ENCODE measurements at places on chromosomes 2 and 18. TPM values are rescaled to one million over a fixed set of nuclear protein-coding genes. Genes with fewer than 3 reads are reported as not detected.
A peak's percentile ranks its signal among the peaks of the same experiment; 100 is the strongest.

GRCh38 chr2:108382196-108382595, 4.4 kb downstream of the SULT1C4 start:
- DNase-seq: no peak

DNA sequence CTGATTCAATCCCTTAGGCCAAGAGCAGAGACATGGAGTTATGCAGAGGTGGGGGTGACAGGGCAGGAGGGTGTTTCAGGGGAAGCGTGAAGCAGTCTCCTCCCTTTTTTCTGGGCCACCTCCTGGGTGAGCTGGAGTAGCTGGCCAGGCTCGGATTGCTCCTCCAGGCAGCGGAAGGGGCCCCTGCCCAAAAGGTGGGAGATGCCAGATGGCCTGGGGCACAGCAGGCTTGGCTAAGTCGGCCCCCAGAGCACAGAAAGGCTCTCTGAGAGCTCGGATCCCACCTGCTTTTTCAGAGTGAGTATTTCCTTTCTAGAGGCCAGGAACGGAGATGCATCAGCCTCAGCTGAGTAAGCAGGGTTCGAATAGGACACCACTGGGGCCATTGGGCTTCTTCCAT, 196.9 kb downstream of the ANKRD30B start:
- no peak for DNase-seq

- peak; percentile 80 for DNase-seq
Measured at GRCh38 chr2:9191041-9191481, 15.6 kb upstream of the ASAP2 start.

DNA sequence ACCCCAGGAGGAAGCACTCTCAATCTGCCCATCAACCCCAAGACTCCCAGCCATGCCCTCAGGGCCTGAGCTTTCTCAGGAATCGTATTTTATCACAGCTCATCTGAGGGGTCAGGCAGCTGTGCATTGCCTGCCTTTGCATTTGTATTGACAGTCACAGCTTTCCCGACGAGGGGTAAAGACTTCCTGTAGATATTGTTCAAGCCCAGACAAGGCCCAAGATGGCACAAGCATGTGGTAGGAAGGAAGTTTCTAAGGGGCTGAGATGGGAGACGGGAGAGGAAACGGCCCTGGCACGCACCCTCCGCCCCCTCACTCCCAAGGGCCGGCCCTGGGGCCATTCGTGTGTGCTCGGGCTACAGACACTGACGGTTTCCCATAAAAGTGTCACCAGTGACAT, 34.2 kb upstream of the PRLH start:
- DNase-seq: no peak

SCN9A gene
- total RNA-seq: 1.8 TPM

LIPG gene
- 96.2 TPM for total RNA-seq

GRCh38 chr2:128488434-128488833, 169.8 kb upstream of the HS6ST1 start:
- no peak for DNase-seq

FLACC1 gene
- total RNA-seq: 1.4 TPM

SLC20A1 gene
- 149 TPM for total RNA-seq

KCNE4 gene
- total RNA-seq: not detected
